ENCODE measurements at places on chromosomes 1 and 21.

DNA sequence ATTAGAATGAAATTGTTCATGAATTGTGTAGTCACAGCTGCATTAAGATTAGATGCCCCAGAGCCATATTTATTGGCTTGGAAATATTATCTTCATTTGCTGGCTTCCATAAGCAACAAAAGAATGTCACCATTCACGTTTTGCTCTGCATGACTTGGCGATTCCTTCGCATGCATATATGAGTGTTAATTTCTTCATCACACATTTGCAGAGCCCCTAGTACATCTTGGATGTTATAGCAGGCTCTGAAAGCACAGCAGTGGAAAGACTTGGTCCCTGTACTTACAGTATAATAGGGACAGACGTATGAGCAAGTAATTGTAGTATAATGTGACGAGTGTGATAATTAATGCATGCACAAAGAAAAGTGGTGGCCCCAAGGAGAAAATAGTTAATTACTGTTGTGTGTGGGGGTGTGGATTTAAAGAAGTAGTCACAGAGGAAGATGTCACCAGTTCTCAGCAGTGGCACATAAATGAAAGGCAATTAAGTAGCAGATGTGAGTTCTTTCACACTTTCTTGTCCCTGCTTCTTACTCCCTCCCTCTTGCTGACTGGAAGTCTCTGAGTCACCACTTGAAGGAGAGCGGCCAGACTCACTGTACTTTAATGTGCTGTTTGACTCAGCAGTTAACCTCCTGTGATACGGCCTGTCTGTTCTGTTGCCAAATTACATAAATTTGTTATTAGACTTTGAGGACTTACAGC lies 21.0 kb downstream of the S100A10 start:
- peak; percentile 27 for DNase-seq

- DNase-seq = peak; percentile 44
Measured at GRCh38 chr1:67307251-67308060, at the start of gene IL12RB2. Gene IL12RB2, plus strand, starts transcription at chr1:67307873. Its CDS starts 12,496 bp downstream, at chr1:67320369.

DNA sequence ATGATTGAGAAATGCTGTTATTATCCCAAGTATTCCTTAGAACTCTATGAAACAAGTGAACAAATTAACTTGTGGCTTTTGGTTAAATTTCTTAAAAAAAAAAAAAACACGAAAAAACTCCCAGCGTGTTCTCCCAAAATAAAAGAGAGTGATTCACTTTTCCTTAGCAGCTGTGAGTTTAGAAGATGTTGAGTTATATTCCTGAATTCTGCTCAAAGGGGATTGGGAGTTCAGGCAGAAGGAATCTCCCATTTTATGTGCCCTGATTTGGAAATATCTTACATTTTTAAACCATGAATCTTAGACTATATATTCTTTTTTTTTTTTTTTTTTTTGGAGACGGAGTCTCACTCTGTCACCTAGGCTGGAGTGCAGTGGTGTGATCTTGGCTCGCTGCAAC lies 34.3 kb downstream of the SMG7 start:
- DNase-seq = no peak

GRCh38 chr1:109114342-109114674 lies 393 bp downstream of the ELAPOR1 start:
- no peak for DNase-seq

DNA sequence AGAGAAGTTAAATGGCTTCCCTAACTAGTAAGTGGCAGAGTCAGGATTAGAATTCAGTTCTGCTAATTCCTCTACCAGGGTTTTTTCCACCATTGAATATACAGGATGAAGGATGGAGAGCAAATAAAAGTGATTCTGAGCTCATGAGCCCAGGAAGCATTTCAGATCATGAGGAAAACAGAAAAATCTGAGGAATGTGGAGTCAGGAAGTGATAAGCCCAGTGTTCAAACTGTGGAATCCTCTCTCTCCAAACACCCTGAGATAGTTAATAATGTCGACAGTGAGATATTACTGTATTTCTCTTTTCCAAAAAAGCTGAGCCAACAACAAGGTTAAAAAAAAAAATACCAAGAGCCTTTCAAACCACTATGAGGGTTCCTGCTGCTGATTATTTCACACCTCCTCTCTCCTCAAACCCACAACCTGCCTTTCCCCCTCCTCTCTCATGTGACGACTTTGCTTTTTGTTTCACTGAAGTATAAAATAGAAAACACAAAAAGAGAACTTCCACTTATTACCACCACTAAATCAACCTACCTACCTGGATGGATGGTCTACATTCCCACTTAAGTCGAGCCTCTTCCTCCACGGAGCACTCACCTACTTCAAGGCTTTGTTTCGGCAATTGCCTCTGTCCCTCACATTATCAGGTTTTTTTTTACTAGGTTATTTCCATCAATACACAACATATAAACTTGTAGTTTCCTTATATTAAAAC lies 8.9 kb downstream of the SLAMF1 start:
- DNase-seq = peak; percentile 61

DNA sequence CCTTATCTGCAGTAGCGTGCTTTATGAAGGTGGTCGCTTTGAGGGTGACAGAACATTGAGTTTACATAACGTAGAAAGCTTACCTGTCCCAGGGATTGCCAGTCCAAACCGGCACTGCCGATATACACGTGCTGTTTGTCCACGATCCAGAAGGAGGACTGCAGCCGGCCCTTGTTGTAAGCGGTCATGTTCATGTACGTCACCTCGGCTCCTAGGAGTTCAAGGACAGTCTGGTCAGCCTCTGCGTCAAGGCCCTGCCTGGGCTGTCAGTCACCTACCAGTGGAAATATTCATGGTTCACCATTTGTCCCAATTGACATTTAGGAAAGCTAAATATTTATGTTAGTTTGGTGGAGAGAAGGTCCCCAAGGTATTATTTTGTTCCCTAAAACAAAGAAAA lies 221.0 kb upstream of the MAP1LC3C start:
- DNase-seq = no peak

GRCh38 chr1:115166531-115167091 lies 77.3 kb upstream of the TSPAN2 start:
- no peak for DNase-seq

DNA sequence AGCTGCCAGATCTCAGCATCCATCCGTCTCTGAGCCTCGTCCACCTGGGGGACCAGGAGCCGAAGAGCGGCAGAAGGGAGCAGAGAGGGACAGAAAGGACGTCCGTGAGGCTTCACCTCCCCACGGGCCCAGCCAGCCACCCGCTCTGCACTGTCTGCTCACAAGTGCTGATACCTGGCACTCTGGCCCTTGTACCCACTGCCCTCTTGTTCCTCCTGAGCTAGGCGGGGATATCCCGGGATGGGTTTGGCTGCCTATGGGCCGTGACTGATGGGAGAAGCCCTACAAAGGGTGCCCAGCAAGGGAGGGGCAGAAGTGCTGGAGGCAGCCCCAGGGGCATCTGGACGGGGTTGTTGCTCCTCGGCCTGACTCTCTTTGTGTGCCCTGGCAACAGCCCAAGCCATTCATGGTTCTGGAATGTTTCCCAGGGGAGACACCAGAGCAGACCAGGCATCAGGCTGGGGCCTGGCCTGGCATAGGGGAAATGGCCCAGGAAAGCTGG lies 57.6 kb downstream of the LDLRAD2 start:
- no peak for DNase-seq

- DNase-seq = no peak
Measured at GRCh38 chr1:171267391-171267790, 19.1 kb downstream of the FMO1 start.

DNA sequence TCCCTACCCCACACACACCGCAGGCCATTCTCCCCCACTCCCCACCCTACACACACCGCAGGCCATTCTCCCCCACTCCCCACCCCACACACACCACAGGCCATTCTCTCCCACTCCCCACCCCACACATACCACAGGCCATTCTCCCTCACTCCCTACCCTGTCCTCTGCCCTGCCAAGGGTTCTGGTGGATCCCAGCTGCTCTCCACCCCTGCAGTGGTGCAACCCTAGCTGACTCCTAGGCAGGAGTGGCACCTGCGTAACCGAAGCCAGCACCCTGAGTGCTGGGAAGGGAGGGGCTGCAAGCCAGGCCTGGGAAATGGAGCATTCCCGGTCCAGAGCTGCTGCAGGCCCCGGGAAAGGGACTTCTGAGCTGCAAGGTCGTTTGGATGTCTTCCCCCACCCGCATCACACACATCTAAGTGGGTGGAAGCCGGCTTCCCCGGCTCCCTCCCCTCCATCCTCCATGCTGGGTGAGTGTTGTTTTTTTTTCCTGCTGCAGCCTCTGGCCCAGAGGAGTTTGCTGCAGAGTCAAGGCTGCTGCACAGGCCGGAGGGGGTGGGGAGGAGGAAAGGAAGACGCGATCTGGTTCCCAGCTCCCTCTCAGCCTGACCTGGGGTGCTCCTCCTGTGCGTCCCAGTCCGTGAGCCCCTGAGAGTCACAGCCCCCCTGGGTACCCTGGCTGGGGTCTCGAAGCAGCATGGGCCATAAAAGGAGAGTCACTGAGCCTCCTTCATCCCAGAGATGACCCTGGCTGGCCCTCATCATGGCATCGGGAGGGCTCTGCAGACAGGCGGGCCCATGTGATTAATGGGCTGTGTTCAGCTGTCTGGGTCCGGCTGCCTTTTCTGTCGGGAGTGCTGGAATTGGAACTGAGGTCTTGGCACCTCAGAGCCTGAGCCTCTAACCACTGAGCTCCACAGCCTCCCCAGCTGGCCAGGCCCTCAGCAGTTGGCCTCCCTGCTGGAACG lies 16.1 kb downstream of the H6PD start:
- DNase-seq = no peak

- DNase-seq = no peak
Measured at GRCh38 chr1:167784876-167785550, 63.2 kb downstream of the MPZL1 start.

DNA sequence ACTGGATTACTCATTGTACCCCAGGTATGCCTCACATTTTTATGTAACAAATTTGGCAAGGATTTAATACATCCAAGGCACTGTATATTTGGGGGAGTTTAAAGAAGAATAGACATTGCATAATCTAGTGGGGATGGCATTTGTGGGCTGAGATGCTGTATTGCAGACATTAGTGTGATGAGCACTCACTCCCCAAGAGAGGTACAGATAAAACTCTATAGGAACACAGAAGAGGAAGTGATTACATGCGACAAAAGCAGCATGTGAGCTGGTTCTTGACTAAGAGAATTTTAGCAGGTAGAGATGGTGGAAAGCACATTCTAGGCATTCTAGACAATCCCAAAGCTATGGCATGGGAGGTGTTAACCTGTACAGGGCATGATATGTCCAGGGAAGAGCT lies 24.2 kb upstream of the CDC14A start:
- no peak for DNase-seq

GRCh38 chr1:15700508-15700907 lies 16.4 kb downstream of the PLEKHM2 start:
- DNase-seq = no peak

DNA sequence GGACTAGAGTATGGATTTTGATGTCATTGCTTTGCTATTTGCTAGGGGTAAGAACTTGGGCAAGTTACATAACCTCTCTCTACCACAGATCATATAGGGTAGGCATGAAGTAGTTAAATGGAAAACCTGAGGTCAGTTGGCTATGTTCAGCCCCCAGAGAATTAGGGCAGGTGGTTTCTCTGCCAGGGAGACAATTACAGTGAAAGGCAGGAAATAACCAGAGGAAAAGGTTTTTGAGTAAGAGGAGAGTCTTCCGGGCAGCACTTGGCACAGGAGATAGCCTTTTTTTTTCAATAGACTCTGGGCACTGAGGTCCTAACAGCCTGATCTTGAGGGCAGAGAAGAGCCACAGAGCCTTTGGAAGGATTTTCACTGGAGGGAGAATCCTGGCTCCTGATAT lies 16.7 kb upstream of the SERBP1 start:
- no peak for DNase-seq

DNA sequence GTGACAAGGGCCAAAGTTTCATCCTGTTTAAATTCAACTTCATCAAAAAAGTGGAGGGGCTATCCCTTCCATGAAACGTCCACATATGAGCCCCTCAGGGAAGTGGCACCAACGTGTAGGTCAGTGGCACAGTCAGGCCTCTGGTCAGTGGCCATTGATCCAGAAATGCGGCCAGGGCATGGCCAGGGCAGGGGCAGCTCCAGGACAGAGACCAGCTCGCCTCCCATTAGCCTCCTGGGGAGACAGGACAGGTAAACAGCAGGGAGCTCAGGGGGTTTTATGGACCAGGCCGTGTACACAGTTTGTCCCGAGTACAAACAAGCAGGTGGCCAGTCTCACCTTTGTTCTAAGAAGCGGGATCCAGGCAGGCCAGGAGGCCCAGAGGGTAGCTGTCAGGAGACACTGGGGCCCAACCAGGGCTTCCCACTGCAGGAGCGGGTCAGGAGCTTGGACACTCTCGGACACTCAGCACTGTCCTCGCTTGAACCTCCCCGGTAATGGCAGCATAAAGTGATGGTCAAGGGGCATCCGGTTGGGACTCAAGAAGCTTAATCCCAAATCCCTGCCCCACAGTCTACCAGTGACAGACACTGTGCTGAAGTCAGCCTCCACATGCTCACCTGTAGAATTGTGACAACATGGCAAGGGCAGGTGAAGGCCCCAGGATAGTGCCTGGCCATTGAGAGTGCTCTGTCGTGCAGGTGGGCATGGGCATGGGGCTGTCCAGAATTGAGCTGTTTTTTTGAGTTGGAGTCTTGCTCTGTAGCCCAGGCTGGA lies 144.1 kb upstream of the ERRFI1 start:
- DNase-seq = no peak

DNA sequence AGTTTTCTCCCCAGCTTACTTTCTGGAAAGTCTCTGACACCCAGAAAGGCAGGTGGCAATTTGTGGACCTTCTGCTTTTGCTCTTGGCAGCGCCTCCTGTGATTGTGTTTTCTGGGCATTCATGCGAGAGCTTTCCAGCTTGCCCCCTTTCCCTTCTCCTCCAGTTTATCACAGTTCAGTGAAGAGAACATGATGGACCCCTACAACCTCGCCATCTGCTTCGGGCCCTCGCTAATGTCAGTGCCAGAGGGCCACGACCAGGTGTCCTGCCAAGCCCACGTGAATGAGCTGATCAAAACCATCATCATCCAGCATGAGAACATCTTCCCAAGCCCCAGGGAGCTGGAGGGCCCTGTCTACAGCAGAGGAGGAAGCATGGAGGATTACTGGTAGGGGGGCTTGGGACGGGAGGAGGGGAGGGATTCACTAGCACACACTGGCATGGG lies 24.3 kb upstream of the IKBKE start:
- no peak for DNase-seq

DNA sequence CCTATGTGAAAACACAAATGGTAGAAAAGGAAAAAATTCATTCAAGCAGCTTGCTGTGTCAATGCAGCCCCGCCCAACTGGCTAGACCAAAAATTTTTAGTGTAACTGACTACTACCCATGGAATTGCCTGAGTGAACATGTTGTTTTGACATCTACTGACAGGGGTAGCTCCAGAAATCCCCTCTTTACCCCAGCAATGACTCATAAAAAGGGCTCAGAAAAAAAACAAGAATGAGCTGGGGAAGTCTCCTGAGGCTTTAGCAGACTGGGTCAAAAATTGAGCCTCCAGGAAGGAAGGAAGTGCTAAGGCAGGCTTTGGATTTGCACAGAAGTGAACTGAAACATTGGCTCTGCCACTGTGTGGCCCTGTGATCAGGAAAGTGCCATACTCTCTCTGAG lies 24.4 kb upstream of the FGGY start:
- no peak for DNase-seq

- no peak for DNase-seq
Measured at GRCh38 chr1:59025898-59026426, 242.1 kb upstream of the JUN start.

- DNase-seq = no peak
Measured at GRCh38 chr1:33042831-33043230, 6.1 kb upstream of the AK2 start.

- DNase-seq = no peak
Measured at GRCh38 chr1:76635784-76636183, 231.5 kb upstream of the ST6GALNAC5 start.

- no peak for DNase-seq
Measured at GRCh38 chr1:90325168-90325567, 330.3 kb downstream of the ZNF326 start.

- no peak for DNase-seq
Measured at GRCh38 chr1:155272466-155273342, 600 bp downstream of the CLK2 start.

Data from CD4-positive, alpha-beta T cell treated with Interferon alpha-2 for 1 hour (primary cell).